ENCODE measurements at places on chromosomes 12 and 14. TPM values are rescaled to one million over a fixed set of nuclear protein-coding genes. Genes with fewer than 3 reads are reported as not detected.

The TTC5 gene
- 20.5 TPM for total RNA-seq

The PLEK2 gene
- total RNA-seq = not detected

The LRFN5 gene
- total RNA-seq = not detected

DNA sequence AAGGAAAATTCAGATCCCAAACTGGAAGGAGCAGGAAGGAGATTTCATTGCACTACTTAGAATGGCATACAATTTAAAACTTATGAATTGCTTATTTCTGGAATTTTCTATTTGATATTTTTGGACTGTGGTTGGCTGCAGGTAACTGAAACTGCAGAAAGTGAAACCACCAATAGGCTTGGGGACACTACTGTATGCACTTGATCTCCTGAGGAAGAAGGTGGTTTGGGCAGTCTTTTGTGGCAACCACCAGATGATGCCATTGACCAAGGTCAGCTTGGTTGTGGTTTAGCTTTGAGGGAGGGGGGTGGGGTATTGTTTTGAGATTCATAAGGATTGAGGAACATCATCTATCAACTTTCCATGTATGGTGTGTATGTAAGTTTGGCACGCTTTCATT is 209.5 kb upstream of the STXBP6 start:
- DNase-seq = no peak

DNA sequence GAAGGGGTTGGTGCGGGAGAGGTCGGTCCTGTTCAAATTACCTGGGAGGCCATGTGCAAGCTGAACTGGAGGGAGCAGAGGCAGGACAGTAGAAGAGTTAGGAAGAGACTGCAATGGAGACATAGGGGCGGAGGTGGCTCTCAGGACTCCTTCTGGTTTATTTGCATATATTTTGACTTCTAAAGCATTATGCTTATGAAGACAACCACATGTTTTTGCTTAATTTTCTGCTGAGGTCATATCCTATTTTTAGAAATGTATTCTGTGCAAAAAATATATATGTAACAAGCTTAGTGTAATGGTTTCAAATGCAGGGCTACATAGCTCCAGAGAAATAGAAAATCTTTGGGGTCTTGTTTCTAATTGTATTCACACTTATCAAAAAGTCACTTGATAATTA is 137.0 kb upstream of the MDM1 start:
- DNase-seq = no peak

DNA sequence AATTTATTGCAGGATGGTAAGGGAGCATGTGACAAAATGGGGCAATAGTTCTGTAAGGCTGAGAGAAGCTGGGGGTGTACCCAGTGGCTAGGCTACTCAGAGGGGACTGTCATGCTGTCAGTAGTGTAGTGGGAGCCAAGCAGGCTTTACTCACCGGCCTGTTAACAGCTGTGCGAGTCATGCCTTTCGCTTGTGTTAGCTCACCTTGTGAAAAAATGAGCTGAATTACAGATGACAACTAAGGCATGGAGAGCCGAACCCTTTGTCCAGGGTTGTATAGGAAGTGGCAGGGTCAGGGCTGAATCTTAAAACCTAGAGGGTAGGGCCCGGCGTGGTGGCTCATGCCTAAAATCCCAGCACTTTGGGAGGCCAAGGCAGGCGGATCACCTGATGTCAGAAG is 37.9 kb downstream of the SH2B3 start:
- no peak for DNase-seq

- no peak for DNase-seq
Measured at GRCh38 chr14:93375673-93376156, 28.7 kb downstream of the COX8C start.

DNA sequence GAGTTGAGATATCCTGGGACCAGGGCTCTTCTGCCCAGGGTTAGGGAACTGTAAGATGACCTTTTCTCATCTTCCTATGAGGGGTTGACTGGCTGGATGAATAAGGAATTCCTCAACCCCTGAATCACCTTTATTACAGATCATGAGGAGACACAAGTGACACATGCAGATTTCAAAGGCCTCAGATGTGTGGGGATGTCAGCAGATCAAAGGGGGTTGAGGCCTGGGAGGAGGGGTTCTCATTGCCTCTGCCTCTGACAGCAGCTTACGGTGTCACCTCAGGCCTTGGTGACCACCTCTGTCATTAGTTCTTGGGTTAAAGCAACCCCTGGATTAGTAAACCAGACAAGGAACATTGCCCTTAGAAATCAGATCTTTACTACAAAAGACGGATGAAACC is 2.1 kb upstream of the KRT72 start:
- no peak for DNase-seq

GRCh38 chr12:57395121-57395520 is 35.7 kb downstream of the R3HDM2 start:
- no peak for DNase-seq

GRCh38 chr12:120013659-120014380 is 24.8 kb downstream of the BICDL1 start:
- peak; percentile 55 for DNase-seq

GRCh38 chr12:98232753-98233390 is 282.5 kb upstream of the TMPO start:
- DNase-seq = no peak

DNA sequence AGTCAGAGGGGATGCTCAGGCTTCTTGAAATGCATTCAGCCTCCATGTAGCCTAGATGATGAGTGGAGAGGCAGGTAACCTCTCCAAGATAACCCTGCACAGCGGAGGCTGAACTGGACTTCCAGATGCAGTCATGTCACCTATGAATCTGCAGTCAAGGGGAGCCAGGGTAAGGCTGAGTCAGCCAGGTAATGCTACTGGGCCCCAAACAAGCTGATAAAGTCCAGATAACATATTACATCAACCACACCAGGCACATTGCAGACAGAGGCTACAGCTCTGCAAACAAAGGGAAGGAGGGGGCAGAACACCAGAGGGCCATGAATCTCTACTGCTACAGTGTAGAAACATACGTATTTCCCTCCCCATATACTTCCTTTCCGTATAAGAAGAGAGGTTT is 14.0 kb downstream of the RNASE9 start:
- no peak for DNase-seq

Measured in activated CD4-positive, alpha-beta memory T cell treated with anti-CD3 and anti-CD28 coated beads, Interleukin-2, amount 10 ng/mL, durations not matched to agents 7 days and 5 days (primary cell).